Right cardiac atrium (tissue), 5 donors: ENCODE measurements at places on chromosomes 5 and 9. TPM values are rescaled to one million over a fixed set of nuclear protein-coding genes. Genes with fewer than 3 reads are reported as not detected.
A peak's percentile ranks its signal among the peaks of the same experiment; 100 is the strongest.

DNA sequence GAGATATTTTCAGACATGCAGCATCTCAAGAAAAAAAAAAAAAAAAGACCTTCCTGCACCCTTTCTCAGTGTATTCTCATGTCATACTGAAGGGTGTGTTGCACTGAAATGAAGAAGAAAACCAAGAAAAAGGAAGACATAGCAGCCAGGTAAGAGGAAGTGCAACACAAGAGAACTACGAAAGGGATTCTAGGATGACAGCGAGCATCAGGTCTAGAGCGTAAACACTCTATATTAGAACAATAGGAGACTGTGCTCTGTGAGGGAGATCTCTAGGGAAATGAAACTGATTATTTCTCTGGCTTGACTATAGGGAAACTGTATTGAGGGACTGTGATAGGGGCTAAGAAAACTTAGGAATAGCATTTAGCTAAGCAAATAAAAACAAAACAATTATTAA is 30.0 kb downstream of the BTF3 start:
- DNase-seq: no peak

PAEP gene
- not detected for polyA plus RNA-seq

DNA sequence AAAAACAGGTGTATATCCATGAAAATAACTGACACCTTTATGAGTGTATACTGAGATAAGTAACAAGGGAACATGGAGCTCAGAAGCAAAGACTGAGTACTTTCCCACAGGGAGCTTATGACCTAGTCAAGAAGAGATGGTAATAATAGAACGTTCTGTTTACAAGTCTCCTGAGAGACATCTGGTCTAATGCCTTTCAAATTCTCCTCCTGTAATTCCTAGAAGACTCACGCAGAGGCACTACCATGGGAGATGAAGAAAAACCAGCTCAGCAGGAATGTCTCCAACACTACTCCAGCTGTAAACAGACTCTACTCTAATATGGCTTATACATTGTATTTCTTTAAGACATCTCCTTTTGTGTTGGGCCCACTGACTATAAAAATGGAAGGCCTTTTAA is 503.6 kb upstream of the TUSC1 start:
- DNase-seq: no peak

SLC36A2 gene
- polyA plus RNA-seq: 0.14 TPM

DNA sequence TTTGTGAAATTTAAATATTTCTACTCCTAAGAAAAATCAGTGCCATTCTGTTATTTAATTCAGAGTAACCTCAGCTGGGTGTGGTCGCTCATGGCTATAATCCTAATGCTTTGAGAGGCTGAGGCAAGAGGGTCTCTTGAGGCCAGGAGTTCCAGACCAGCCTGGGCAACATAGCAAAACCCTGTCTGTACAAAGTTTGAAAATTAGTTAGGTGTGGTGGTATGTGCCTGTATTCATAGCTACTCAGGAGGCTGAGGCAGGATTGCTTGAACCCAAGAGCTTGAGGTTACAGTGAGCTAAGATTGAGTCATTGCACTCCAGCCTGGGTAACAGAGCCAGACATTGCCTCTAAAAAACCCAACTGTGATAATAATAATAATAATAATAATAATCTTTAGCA is 44.8 kb upstream of the CNTLN start:
- DNase-seq: no peak

PCDHGA2 gene
- 2.2 TPM for polyA plus RNA-seq

CMYA5 gene
- polyA plus RNA-seq: 341 TPM

- DNase-seq: no peak
These were observed 37.0 kb upstream of the IL7R start for GRCh38 chr5:35819668-35820067.

DNA sequence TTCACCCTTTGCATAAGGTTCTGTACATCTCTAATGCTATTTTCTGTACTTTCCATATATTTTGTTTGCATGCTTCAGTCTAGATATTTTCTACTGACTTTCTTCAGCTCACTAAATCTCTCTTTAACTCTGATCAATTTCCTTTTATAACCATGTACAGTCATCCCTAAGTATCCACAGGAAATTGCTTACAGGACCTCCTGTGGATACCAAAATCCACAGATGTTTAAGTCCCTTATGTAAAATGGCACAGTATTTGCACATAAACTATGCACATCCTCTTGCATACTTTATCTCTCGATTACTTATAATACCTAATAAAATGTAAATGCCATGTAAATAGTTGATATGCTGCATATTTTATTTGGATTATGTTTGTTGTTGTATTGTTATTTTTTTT is 442.1 kb downstream of the TLE4 start:
- DNase-seq: no peak

- peak; percentile 62 for DNase-seq
These were observed 11.5 kb downstream of the PRRX2 start for GRCh38 chr9:129676975-129677374.

- no peak for DNase-seq
These were observed 436.2 kb downstream of the DTWD2 start for GRCh38 chr5:118552146-118552545.

ATG10 gene
- 5.3 TPM for polyA plus RNA-seq

FOXI1 gene
- not detected for polyA plus RNA-seq

GRCh38 chr9:83930881-83931280 is 9.6 kb upstream of the KIF27 start:
- DNase-seq: no peak

DNA sequence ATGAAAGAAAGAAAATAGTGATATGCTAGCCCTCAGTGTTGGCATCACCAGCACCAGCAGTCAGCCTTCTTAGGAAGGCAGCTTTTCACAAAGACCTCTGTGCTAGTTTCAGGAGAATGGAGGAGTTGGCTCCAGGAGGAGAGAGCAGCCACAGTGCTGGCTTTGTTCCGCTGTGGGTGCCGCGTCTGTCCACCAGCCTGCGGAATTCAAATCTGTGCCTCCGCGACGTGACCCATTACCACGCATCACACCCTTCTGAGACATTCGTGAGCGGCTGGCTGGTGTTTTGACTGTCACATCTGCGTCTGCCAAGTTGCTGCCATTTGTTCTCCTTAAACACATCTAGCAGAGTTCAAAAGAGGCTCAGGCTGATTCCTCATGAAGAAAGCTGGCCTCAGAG is 34.4 kb downstream of the SNX18 start:
- no peak for DNase-seq

DNA sequence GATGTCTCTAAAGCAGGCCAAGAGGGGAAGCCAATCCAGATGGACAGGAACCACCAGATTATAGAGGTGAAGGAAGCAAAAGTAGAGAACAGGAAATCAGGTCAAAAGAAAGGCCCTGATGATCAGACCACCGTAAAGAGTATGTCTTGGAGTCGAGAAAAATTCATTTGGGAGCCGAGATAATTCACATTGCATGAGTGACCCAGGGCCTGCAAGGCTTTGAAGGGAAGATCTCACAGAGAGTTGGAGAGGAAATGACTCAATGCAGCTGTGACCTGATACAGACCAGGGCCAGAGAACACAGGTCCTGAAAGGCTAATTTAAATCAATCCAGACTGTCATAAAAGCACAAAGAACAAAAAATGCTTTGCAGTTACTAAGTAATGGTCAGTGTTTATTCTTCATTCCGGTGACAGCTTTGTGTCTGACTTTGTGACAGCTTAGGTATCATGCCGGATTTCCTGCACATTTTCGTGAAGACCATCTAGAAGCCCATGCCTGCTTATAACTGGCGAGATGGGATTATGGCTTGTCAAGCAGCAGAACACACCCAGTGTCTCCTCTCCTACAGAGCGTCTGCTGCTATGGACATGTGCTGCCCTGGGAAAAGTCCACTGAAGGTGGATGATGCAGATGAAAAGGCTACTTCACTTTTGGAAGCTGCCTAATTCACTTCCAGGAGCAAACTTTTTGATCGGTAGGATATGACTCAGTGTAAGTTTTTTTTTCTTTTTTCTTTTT is 5.8 kb upstream of the ACTBL2 start:
- no peak for DNase-seq

- no peak for DNase-seq
These were observed 128.7 kb downstream of the GAS1 start for GRCh38 chr9:86818636-86819035.

GRCh38 chr5:6766604-6767093 is 53.4 kb downstream of the TENT4A start:
- peak; percentile 92 for DNase-seq

DNA sequence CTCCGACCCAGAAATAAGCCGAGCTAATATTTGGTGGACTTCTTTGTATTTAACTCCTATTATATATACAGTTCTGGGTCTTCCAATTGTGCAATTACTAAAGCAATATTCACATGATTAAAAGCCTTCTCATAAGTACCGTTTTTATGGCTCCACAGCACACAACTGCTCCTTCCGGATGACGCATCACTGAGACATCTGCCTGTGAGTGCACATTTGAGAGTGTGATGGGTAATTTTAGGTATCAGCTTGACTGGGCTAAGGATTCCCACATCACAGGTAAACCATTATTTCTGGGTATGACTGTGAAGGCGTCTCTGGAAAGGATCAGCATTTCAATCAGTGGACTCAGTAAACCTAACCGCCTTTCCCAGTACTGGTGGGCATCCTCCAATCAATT is 77.5 kb upstream of the SYK start:
- no peak for DNase-seq

PHF24 gene
- polyA plus RNA-seq: 0.07 TPM

- no peak for DNase-seq
These were observed 17.5 kb downstream of the ARL15 start for GRCh38 chr5:54292866-54293265.

GRCh38 chr5:2011481-2012411 is 129.0 kb upstream of the IRX4 start:
- DNase-seq: no peak

DNA sequence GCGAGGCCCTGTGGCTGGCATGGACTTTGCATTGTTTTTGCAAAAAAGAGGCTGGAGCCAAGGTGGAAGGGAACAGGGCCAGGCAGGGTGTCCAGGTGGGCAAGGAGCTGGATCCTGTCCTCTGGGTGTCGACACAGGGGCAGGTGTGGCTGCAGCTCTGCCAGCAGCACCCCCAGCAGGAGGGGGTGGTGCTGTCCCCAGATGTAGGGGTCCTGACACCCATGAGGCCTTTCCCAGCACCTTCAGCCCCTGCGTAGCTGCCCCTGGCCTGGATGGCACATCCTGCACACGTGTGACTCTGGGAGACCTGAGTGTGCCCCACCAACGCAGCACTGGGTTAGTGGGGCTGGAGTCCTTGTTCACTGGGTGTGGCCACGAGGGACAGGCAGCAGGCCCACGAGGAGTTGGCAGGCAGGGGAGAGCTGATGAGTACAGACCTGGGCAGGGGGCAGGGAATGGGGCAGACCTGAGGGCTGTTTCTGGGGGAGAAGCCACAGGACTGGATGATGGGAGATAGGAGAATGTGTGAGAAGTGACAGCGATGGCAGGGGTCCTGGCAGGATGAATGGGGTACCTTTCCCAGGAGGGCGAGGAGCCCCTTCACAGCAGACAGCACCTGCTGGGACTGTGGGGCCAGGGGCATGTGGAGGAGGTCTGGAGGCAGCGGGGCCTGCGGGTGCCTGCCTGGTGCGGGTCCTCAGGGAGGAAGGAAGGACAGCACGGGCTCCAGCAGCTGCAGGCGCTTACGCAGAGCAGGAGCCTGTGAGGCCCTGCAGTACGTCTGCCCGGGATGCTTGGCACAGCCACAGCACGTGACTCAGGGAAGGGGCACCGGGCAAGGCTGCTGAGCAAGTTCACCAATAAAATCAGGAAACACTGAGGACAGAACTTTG is 3.6 kb upstream of the RASGEF1C start:
- DNase-seq: no peak

- DNase-seq: no peak
These were observed 10.5 kb upstream of the SMIM32 start for GRCh38 chr5:136203303-136203922.

GRCh38 chr5:135878156-135878620 is 17.5 kb downstream of the IL9 start:
- DNase-seq: no peak

DNA sequence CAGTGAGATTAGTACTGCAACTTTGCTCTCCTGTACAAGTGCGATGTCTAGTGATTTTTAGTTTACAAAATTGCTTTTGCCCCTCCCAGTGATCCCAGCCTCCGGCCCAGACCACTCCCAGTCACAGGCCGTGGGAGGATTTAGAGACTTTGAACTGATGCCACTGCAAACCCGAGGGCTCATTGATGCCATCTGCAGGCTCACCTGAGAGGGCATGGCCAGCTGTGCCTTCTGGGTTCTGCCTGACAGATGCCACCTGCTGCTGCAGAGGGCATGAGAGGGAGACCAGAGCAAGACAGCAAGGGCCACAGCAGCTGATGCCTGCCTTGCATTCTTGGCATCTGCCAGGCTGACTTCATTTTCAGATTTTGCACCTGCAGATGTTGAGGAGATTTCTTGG is 593.8 kb downstream of the CDK5RAP2 start:
- no peak for DNase-seq

DNA sequence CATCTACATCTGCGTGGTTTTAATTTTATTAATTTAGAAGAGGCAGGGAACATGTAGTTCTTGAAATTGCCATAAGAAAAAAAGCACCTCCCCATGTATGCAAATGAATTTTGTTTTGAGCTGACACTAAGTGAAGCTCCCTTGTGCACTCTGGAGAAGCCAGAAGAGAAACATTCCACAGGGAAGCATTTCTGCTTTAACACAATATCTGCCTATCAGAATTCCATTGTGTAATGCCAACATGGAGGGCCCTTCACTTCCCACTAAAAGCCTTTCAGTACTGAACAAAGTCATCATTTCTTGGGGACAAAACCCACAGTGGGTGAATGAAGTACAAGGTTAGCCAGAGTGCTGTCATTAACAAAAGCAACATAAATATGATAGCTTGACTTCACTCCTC is 59.7 kb downstream of the PRELID2 start:
- DNase-seq: no peak

DNA sequence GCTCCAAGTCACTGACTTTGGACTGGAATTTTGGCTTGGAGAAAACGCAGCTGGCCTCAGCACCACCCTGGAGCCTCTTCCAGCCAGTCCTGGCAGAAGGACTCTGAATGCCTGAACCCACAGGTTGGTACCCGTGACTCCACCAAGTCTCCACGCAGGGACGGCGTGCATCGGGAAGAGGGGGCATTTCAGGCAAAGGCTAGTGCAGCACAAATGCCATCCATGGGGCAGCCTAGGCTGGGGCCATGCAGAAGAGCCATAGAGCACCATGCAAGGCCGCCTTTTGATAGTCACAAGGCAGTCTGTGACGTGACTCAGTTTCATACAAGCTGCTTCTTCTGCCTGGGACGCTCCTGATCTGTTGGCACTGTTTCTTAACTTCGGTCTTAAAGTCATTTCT is 28.0 kb downstream of the GDNF start:
- DNase-seq: no peak

- no peak for DNase-seq
These were observed 49.1 kb upstream of the GADD45G start for GRCh38 chr9:89555451-89556375.

DNA sequence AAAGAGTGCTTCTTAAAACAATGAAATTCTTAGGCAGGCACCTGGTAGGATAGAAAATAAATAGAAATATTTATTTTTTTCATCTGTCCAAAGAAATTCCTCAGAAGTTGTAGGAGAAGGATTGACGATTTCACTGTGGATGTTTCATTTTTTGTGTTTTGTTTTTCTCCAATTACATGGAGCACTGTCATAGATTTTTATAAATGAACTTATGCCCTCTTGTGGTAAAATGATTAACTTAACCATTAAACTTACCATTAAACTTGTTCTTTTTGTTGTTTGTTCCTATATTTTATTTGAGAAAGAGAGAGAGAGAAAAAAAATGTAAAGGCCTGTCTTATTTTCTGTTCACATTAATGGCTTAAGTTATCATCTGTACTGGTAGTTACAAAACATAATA is 339.2 kb downstream of the PRR16 start:
- DNase-seq: no peak

OTULINL gene
- 0.72 TPM for polyA plus RNA-seq
